ENCODE measurements at places on chromosomes 2 and 18.
A peak's percentile ranks its signal among the peaks of the same experiment; 100 is the strongest.

GRCh38 chr2:602571-603359 is 74.4 kb downstream of the TMEM18 start:
- no peak for DNase-seq

DNA sequence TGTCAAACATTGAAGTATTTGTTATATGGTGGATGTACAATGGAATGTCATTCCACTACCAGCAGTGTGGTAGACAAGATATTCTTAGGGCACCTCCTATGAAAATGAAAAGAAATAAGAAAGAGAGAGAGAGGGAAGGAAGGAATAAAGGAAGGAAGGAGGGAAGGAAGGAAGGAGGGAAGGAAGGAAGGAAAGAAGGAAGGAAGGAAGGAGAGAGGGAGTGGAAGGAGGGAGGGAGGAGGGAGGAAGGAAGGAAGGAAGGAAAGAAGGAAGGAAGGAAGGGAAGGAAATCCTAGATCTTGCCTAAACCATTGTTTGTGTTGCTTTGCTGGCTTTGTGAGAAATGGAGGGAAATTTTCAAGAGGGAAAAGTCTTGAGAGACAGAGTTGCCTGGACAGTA is 50.1 kb upstream of the TCF7L1 start:
- DNase-seq = no peak

DNA sequence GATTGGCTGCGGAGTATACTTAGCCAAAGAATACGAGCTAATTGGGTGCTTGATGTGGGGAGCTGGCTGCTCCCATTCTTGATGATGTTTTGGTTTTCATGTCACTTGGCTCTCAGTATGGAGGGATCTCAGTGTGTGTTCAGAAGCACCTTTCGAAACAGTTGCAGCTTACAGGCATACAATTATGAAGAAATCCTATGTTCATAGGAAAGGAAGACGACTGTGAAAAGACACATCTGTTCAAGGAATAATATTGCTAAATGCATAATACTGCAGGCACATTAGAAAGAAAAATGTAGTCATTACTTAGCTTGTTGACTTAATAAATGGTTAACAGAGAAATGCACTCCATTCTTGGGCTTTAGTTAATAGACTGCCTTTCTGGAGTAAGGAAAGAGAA is 4.1 kb downstream of the LRRC30 start:
- DNase-seq = no peak

DNA sequence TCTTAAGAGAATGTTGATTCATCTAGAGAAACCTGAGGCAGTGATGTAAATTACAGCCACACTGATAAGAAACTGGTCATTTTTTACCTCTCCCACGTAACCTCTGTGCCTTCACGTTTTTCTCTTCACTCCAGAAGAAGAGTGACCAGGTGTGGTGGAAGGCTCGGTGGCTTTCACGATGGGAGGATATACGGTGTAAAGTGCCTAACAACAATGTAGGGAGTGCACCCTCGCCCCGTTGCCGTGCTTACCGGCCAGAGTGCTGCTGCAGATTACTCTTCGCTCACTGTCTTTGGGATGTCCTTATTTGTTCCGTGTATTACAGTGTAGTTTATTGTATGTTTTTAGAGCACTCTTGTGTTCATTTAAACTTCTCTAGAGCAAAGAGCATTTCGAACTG is 46.5 kb downstream of the NCK2 start:
- DNase-seq = no peak

- no peak for DNase-seq
Measured at GRCh38 chr2:72916743-72917137, 579 bp upstream of the EMX1 start.

DNA sequence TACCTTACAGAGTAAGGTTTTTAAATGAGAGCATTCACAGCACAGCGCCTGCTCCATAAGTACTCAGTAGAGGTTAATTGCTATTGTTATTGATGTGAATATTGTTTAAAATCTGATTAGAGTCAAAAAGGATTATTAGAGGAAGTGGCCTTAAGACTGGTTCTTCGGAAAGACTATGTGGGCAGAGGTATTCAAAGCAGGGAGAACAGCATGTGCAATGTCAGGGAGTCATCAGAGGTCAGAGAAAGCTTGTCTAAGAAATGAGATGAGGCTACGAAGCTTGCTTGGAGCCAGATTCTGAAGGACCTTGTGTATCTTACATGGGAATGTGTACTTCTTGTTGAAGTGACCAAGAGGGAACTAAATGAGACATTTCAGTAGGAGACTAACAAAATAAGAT is 49.8 kb downstream of the PMS1 start:
- no peak for DNase-seq

DNA sequence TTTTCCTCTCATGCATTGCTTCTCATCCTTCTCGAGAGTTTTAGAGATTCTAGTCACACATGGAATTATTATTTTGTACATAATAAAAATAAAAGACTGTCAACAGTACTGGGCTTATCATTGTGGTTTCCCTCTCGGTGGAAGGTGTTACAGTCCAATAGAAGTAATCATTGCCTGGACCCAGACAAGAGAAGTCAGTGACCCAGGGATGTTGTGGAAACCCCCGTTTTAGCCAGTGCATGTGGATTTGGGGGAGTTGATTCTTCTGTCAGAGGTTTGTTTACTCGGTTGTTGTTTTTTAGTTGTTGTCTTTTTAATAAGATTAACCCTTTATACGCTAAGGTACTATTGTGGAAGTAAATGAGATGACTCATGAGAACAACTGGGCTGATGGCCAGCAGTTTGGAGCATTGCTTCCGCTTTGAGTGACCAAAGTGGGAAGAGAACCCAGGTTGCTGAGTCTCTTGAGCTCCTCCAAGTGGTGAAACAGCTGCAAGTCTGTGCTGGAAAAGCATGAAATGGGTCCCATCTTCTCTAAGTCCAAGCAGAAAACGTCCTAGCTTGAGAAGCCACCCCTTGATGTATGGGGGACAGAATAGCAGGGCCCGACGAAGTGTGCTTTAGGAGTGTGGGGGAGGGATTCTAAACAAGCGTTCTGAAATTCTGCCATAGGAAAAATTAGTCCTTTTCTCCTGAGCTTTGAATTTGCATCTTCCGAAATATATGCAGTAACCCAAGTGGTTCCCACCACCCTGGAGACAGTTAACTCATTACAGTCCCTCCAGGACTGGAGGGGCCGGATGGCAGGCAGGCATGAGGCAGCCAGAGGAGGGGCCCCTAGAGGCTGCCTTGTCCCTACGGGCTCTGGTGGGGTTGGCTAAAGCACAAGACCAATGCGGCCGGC is 61.8 kb upstream of the GPR45 start:
- peak; percentile 94 for DNase-seq

GRCh38 chr18:11095674-11096293 is 53.6 kb downstream of the PIEZO2 start:
- DNase-seq = no peak

Measured in LNCaP clone FGC (cell line).